ENCODE measurements at places on chromosomes 6 and 20. TPM values are rescaled to one million over a fixed set of nuclear protein-coding genes. Genes with fewer than 3 reads are reported as not detected.

The NKAPL gene
- not detected for total RNA-seq

The HSPA12B gene
- total RNA-seq: not detected

The BTNL2 gene
- total RNA-seq: not detected

The TRIM40 gene
- not detected for total RNA-seq

The HDGFL1 gene
- not detected for total RNA-seq

The CCN2 gene
- total RNA-seq: 878 TPM

The SOX18 gene
- 1.2 TPM for total RNA-seq

The ABT1 gene
- 13.9 TPM for total RNA-seq

The GSTA3 gene
- not detected for total RNA-seq

The SLC44A4 gene
- total RNA-seq: not detected

DNA sequence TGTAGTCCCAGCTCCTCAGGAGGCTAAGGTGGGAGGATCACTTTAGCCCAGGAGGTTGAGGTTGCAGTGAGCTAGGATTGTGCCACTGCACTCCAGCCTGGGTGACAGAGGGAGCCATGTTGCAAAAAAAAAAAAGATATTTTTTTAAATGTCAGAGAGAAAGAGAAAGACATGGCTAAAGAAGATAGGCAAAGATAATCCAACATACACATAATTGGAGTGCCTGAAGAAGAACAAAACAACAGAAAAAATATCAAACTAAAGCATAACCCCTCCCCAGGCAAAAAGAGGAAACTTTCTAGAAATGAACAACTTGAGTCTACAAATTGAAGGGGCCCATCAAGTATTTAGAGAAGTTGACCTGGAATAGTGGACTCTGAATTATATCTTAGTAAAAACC, 14.0 kb upstream of the GRM4 start:
- no peak for DNase-seq

GRCh38 chr6:41531591-41532582, 14.3 kb upstream of the FOXP4 start:
- DNase-seq: no peak

GRCh38 chr6:76438768-76439167, 366.3 kb upstream of the IMPG1 start:
- no peak for DNase-seq

DNA sequence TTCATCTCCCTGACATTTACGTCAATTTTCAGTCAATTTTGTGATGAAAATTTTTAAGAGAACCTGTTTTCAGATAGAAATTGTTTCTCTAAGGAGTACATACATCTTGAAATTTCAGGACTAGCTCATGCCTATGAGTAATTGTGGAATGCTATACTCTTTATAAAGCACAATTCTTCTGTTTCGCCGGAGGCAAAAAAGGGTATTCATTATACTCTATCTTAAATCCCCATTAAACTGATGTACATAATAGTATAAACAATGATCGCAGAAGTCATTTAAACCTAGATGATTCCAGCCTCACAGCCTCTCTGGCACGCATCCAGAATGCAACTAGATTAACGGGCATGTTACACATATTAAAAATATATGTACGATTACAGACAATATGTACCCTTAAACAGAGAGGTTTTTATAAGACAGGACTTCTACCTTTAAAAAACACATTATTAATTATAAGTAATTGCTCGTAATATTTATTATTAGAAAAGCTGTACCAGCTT, 62.6 kb downstream of the NRSN1 start:
- DNase-seq: no peak

DNA sequence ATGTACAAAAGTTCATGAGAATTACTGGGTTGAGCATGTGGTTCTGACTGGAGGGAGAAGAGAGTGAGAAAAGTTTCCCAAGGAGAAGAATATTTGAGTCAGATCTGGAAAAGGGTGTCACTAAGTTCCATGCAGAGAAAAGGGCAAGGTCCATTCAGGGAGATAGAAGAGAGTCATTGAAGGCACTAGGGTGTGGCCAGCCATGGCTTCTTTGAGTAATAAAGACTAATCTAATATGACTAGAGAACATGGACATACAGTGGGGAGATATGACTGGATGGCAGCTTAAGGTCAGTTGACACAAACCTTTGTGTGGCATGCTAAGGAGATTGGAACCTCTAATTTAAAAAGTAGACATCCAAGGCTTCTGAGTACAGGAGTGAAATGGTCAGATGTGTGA, 10.7 kb upstream of the SLC17A4 start:
- DNase-seq: no peak

GRCh38 chr6:69774740-69775584, 21.8 kb downstream of the LMBRD1 start:
- no peak for DNase-seq

DNA sequence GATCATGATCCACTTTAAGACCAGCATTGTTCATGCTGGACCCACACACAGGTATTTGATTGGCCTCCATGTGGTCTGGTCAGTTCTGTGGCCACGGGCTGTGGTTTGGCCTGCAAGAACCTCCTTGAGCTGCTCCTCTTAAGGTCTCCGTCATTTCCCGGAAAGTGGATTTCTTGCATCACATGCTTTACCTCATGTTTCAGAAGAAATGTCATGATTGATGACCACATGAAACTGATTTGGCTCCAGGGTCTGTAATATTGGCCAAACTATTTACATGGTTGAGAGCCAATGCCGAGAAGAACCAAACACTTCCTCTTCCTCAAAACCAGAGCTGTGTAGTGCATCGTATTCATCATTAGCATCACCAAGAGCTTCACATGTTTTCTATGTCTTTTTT, 13.2 kb upstream of the RSPH3 start:
- no peak for DNase-seq

DNA sequence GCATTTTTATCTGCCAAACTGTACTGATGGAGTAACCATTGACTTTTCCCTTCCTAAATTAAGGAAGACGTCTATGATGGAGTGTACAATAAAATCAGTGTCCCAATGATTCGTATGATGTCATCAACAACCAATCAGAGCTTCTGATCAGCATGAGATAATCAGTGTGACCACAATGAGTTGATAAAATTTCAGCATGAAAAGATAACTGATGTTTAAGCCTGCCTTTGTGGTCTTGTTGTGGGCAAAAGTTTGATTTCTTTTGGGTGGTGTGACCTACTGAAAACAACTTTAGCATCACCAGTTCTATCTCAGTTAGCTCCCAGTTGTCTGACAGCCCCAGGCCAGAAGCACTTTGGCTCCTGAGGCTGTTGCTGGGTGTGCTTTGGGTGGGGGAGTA, 3.3 kb downstream of the PCIF1 start:
- DNase-seq: no peak

- no peak for DNase-seq
Measured at GRCh38 chr6:130035211-130035610, 16.8 kb downstream of the L3MBTL3 start.

DNA sequence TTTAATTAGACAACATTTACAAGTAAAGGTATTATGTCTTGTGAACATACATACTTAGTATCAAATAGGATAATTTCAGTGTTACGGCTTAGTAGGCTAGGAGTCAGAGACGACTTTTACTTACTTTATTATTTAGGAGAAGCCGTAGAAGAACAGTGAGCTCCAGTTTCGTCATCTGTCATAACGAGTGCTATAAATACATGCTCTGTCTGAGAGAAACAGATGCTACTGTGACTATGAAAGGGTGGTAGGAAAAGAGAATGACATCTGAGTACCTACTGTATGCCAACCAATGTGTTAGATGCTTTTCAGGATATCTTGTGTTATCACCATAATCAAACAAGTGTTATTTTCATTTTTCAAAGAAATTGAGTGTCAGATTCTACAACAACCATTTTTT, 119.0 kb downstream of the EYA4 start:
- DNase-seq: no peak

DNA sequence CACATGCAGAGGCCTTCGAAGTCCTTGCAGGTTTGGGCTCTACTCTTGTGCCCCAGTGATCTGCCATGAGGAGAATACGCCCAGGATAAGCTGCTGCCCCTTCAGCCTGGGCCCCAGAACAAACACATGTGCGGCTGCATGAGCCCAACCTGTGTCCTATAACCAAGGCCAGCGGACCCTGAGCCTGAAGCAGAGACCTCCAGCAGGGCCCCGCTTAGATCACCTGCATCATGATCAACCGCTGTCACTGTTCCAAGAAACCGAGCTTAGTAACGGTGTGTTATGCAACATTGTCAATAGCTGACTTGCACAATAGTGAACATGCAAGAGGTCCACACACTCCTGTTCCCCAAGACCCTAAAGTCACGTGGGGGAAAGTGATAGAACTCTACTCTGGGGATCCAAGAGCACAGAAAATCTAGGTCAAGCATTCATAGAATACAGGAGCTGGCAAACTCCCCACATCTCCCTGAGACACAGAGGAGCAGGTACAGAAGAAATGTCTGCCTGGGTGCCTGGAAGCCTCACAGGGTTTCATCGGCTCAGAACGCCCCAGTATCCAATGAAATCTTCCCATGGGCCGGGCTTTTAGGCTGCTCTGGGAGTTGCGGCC, 136.2 kb downstream of the BMP7 start:
- DNase-seq: no peak

GRCh38 chr20:51059862-51060261, 37.0 kb upstream of the KCNG1 start:
- DNase-seq: no peak

DNA sequence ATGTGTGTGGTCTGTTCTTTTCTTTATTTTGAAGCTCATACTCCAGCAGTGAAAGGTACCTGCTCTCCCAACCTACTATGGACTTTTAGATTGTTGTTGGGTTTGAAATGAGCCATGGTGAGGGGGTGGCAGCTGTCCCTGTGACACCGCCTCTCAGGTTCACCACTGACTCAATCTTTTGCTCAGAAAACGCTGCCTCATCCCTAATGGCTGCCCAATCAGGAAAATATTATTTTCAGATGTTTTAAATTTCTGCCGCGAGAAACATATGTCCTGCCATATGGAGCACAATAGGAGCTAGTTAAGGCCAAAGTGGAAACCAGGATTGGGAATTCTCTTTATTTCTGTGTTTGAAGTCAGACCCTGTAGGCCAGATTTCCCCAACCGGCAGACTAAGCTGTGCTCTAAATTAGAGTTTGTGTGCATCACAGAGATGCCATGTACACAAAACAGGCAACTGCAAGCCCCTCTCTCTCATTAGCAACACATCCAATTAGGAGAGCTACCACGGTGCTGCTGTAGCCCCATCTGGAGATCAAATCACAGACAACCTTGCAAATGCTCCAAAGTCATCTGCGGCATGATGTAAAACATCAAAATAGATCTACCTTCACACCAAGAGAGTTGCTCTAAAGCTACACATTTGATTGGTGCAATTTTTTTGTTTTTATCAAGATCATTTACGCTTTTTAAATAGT, 144.1 kb upstream of the BACH2 start:
- DNase-seq: no peak

- DNase-seq: no peak
Measured at GRCh38 chr6:77716311-77716710, 63.5 kb downstream of the MEI4 start.

DNA sequence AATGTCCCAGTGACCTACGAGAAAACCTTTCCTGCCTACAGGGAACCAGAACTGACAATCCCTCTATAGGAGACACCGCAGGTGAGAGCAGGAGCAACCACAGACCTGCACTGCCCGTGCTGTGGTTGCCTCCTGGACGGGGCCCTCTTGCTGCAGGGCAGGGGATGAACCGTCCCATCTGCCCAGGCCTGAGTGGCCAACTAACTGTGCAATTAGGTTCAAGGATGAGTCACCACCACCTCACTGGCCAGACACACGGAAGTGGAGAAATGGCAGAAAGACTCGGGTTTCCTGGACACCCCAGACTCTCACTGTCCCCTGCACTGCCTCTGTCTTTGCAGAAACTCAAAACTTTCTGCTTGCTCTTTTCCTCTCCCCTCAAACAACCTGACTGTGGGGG, 13.8 kb upstream of the HLA-G start:
- DNase-seq: peak; percentile 48

GRCh38 chr20:5865604-5866003, 84.7 kb downstream of the TRMT6 start:
- DNase-seq: no peak

Measured in osteocyte (in vitro differentiated cells).